ENCODE measurements at places on chromosomes 5 and 9.

DNA sequence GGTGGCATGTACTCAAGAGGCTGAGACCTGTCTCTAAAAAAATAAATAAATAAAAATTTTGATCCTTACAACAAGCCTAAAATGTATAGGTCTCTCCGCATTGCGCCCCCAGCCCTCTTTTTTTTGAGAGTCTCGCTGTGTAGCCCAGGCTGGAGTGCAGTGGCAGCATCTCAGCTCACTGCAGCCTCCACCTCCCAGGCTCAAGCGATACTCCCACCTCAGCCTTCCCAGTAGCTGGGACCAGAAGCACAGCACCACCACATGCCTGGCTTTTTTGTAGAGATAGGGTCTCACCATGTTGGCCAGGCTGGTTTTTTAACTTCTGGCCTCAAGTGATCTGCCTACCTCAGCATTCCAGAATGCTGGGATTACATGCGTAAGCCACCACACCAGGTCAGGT lies 2.2 kb upstream of the GARIN3 start:
- no peak for DNase-seq

DNA sequence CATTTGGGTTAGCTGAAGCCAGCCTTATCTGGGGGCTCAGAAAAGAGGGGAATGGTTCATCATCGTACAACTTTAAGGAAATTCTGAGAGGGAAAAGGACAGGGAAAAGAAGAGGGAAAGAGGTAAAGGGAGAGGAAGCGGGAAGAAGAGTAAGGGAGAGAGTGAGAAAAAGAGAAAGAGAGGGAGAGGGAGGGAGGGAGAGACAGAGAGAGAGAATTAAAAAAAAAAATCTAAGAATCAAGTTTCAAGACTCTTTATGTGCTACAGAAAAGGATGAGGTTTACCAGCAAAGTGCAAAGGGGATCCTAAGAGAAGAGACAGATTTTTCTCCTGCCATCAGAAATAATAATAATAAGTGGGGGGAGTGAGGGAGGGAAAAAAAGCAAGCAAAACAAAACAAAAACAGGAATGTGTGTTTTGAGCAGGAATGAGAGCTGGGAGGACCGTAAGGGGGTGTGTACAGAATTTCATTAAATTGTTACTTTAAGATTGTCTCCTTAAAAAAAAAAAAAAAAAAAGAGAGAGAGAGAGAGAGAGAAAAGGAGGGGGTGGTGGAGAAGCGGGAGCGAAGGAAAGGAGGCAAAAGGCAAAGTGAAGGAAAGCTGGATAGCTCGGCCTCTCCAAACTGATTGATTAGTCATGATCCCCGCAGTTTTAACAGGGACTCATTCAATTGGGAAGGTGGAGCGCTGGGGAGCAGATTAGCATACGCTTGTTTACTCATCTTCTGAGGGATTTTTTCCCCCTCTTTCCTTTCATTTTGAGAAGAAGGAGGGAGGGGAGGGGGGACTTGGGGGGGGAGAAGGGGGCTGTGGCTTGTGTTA lies 438 bp upstream of the PAPPA start:
- DNase-seq, result peak; percentile 81

DNA sequence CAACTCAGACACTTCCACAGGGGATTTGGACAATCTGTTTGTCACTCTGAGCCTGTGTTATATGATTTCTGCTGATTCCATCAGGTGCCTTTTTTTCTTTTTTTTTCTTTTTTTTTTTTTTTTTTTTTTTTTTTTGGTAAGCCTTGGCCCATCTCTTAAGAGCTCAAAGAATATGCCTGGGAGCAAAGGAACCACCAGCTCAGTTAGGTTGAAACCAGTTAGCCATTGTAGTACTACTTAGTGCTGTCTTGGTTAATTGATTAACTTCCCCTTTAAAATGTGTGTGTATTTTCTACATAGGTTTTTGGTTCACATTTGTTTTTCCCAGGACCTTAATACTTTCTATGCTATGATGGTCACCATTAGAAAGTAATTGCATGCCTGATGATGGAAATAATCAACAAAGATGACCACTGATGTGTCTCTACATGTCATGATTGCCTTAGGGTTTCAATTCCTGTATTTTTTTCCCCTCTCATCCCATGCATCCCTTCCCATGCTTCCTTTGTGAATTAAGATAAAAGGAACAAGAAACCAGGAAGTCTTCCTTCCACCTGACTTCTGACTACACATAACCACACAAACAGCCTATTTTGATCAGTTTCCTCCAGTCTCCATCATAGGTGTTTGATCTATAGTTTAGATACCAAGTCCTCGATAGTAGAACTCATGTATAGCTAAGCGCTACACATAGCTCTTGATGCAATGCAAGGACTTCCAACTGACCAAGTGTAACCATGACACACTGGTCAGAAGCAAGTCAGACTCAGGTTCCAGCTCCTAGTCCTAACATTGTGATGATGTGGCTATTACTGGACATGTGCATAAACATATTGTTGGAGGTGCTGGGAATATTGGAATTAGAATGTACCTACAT lies 306.1 kb downstream of the EFNA5 start:
- peak; percentile 37 for DNase-seq

- DNase-seq, result no peak
Measured at GRCh38 chr5:110268283-110268682, 458.2 kb downstream of the TMEM232 start.

DNA sequence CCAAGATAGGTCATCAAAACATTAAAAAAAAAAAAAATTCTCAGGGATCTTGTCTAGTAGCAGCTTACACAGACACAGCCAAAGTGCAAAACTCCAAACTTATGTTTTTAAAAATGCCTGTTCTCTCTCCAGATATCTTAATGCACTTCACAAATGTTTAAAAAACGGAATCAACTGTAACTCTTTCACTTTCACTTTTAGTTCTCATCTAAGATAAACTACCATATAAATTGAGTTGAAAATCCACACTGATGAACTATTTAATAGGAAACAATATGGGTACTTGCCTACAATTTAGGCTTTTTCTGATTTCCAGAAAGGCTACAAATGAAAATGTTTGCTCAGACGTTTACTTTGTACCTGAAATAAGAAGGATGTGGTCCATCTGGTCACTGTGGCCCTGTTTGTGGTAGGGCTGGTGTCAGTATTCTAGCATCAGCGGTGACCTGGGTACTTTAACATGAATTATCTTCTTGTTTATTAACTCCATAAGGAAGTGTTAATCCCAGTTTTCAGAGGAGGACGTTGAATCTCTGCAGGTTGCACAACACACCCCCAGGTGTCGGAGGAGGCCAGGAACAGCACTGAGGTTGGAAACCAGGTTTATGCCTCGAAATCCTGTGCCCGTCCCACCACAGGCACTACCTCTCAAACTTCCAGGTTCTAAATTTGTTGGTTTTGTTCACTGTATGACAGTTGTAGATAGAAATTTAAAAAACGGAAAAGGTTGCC lies 13.3 kb upstream of the LPCAT1 start:
- DNase-seq, result no peak

- DNase-seq, result no peak
Measured at GRCh38 chr5:7930011-7930410, 61.1 kb downstream of the MTRR start.

DNA sequence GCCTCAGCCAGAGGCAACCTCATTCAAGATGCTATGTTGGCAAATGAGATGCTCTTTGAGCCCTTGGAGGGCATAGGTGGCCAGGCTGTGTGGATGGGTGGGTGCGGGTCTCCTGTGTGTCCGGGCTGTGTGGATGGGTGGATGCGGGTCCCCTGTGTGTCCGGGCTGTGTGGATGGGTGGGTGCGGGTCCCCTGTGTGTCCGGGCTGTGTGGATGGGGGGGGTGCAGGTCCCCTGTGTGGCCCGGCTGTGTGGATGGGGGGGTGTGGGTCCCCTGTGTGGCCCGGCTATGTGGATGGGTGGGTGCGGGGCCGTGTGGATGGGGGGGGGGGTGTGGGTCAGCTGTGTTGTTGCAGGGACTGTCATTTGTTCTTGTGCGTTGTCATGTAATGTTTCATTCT lies 136.6 kb upstream of the COL5A1 start:
- DNase-seq, result no peak

GRCh38 chr9:79264041-79264440 lies 307.7 kb upstream of the TLE4 start:
- DNase-seq, result no peak

GRCh38 chr5:143898381-143898780 lies 86.4 kb downstream of the HMHB1 start:
- no peak for DNase-seq

GRCh38 chr5:126615286-126615685 lies 14.5 kb downstream of the PHAX start:
- no peak for DNase-seq

- peak; percentile 92 for DNase-seq
Measured at GRCh38 chr5:137833463-137833862, 34.2 kb upstream of the MYOT start.

GRCh38 chr5:73670731-73671130 lies 44.7 kb downstream of the ARHGEF28 start:
- no peak for DNase-seq

- DNase-seq, result no peak
Measured at GRCh38 chr5:124252747-124253146, 493.7 kb downstream of the ZNF608 start.

DNA sequence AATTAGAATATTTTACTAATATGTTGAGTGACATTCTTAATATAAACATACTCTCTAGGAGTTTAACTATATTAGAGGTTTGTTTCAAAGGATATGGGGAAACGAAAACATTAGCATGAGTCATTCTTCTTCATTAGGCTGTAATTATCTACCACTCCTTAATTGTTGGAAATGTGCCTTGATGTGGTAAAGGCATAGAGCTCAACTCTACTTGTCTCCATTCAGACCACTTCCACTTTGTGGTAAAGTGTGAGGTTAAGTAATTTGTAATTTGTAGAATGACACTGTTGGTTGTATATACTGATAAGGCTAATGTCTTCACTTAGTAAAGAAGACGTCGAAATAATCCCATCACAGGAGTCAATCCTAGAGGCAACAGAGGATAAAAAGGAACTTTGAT lies 58.1 kb downstream of the HAPLN1 start:
- DNase-seq, result no peak
